ENCODE measurements at places on chromosomes 1 and 21. TPM values are rescaled to one million over a fixed set of nuclear protein-coding genes. Genes with fewer than 3 reads are reported as not detected.

DNA sequence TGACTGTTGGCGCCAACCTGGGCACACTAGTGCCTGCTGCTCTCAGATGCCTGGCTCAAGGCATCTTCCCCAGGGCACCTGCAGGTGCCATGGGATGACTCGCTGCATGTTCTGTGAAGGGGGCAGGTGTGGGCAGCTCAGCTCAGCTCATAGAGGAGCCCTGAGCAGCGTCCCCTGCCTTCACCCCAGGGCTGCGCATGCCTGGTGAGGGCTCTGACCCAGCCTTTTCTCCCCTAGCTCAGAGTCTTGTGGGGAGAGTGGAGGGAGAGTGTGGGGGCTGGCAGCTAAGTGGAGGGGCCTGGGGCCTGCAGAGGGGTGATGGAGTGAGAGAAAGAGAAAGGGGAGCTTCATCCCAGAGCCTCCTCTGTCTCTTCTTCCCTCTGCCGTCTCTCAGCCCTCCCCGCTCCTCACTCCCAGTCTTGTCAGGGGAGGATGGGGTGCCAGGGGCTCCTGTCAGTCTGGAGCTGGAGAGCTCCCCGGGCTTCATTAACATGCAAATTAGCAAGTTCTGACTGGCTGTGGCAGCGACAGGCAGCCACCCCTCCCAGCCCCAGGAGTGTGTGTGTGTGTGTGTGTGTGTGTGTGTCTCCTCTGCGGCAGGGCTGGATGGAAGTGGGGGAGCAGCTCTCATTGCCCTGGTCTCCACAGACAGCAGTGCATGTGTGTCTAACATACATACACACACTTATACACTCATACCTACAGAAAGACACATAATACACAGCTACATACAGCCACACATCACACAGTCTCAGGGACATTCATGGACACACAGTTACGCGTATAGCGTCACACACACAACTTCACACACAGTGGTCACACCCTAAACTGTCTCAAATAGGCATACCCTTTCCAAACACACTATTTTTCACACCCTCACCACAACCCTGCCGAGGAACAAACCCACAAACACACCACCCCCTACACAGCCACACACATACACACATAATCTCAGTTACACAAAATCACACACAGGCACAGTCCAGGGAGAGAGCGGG is 34.0 kb downstream of the FOXO6 start:
- DNase-seq = peak; percentile 92

- peak; percentile 4 for DNase-seq
These were observed 286.1 kb downstream of the RPS6KC1 start for GRCh38 chr1:213337025-213337678.

DNA sequence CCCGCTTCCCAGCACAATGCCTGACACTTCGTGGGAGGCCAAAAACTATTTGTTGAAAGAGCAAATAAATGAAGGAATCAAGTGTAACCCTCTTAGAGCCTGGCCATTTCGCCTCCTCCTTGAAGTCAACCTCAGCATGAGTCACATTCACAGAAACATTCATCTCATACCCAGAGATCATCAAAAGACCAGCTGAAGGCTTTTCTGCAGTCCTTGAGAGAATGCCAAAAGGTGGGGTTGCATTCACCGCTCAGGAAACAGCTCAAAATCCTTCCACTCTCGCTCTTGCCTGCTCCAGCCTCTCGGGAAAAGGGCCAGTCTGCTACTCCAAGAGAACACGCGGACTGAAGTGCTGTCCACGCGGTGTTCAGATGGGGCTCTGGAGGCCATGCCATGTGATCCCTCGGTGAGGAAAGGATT is 90.0 kb downstream of the VWA5B1 start:
- DNase-seq = no peak

DNA sequence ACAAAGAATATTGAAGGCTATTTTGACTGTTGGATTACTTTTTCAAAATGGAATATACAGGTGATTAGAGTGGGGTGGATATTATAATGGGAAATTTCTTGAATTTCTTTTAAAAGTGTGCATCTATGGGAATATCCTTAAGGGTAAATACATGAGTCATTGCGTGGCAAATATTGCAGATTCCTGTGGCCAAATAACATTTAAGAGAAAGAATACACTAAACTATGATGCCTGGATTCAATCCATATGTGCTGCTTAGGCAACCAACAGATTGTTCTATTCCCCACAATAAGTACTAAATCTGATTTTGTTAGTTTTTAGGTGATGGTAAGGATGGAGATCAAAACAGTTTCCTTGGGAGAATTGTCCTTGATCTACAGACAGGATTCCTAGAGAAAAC is 119.5 kb downstream of the HMCN1 start:
- DNase-seq = no peak

DNA sequence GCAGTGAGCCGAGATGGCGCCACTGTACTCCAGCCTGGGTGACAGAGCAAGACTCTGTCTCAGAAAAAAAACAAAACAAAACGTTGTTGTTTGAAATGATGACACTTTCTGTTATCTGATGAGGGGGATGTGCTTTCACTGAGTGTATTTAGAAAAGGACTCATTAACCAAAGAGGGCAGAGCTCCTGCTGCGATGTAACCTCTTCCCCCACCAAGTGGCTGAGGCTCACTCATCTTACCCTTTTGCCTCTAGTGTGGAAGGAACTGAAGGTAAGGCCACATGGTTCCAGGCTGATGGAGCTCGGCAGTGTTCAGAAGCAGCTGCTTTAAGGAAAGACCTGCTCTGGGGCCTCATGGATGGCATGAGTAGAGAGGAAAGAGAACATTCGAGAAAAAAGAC is 105.7 kb upstream of the RUNX1 start:
- DNase-seq = no peak

GRCh38 chr1:71640998-71641397 is 560.2 kb upstream of the ZRANB2 start:
- DNase-seq = no peak

- no peak for DNase-seq
These were observed 8.0 kb upstream of the MYBPHL start for GRCh38 chr1:109314795-109315194.

DNA sequence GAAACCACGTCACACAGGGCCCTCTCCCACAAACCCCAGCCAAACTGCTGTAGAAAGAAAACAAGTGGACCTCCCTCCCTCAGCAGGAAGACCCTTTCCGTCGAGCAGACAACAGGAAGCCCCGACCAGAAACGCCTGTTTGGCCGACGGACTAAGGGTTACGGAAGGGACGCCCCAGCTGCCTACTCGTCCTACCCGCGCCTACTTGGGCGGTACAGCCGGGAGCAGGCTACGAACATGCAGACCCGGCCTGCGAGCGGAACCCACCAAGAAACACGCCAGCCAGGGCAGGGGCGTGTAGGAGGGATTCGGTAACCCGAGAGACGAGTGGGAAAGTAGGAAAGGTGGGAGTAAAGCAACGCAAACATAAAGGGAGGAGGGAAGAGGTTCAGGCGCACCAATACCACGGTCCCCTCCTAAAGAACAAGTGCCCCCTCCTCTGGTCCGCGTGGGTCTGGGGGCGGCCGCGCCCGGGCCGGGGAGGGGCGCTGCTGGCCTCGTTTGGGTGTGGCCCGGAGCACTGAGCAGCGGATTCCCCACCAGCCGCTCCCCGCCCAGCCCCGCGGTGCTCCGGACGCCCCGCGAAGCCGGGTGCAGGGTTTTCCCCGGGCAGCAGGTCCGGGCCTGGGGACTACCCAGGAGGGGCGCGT is 450 bp downstream of the S100A10 start:
- DNase-seq = peak; percentile 83

DNA sequence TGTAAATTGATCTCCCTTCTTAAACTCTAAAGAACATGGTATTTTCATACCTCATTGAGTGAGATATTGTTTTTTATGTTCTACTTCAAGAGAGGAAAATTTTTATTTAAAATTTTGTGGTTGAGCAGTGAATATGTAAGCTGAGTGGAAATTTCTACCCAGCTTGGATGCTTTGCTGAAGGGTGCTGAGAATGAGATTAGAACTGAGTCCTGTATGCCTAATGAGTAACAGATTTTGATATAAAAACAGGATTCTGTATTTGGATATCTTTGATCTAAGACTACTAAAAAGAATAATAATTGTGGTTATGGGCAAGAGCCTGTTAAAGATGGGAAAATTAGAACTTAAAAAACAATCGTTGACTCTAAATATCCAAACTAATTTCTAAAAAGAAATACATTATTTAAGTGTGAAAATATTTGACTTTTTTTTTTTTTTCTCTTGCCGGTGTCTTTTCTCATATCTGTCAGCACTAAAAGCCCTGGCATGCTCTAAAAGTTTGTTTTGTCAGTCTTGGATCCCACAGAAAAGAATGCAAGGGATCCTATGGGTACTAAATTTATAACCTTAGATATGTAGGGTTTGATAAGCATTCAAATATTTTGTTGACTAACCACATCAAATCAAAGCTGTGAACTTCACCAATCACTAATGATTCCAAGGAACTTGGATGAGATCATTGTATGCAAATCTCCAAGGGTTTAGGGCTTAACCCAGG is 652.3 kb downstream of the PTPRC start:
- no peak for DNase-seq

DNA sequence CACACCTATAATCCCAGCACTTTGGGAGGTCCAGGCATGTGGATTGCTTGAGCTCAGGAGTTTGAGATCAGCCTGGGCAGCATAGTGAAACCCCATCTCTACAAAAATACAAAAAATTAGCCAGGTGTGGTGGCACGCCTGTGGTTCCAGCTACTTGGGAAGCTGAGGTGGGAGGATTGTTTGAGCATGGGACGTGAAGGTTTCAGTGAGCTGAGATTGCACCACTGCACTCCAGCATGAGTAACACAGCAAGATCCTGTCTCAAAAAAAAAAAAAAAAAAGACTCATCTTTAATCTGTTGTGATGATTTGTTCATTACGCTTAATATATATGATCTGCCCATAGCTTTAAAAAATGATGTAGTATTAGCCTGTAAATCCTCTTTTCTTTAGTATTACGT is 44.0 kb downstream of the OR10J1 start:
- DNase-seq = no peak

- DNase-seq = peak; percentile 39
These were observed 282.2 kb downstream of the NPHP4 start for GRCh38 chr1:5709976-5710375.

DNA sequence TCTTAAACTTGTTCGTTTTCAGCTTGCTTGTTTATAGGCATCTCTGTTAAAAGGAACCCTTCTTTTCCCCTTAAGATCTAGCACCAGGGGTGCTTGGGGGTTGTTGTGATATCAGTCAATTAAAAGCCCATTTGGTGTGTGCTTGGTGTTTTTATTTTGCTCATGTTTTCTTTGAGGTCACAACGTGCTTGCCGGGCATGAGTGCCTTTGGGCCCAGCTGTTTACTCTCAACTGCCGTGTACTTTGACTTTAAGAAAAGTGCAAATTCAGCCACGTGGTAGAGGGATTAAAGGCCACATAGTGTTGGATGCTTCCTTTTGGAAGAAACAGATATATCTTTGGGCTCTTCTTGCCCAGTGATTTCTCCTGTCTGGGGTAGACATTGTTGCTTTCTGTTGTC is 10.5 kb downstream of the ARID1A start:
- no peak for DNase-seq

DNA sequence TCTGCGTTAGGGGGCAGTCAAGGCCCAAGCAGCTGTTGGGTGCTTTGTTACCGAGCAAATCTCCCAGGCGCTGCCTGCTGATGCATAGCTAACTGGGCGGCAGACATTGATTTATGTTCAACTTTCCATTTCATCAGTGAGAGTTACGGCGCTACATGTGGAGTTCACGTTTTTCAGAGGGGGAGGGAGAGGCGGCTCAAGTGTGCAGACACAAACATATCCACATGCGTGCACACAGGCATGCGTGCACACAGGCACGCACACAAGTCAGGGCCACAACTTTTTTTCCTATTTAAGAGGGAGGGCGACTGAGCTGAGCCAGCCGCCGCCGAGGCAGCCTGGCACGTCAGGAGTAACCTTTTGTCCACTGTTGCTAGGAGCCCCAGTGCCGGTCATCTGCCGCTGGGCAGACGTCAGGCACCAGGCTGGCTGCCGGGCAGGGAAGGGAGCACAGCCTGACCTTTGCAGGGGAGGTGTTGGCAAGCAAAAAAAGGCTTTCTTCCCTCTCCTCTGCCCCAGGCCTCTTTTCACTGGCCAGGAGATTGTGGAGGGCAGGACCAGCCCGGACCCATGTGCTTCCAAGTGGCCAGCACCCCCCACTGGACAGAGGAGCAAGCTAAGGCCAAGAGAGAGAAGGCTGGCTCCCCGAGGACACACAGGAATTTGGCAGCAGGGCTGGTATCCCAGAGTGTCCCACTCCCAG is 73.3 kb downstream of the MRPL37 start:
- peak; percentile 78 for DNase-seq

GRCh38 chr21:44260066-44260465 is 1.6 kb downstream of the DNMT3L start:
- no peak for DNase-seq

GRCh38 chr1:177933881-177934280 is 36.0 kb downstream of the SEC16B start:
- no peak for DNase-seq

- peak; percentile 85 for DNase-seq
These were observed 9.8 kb upstream of the PHACTR4 start for GRCh38 chr1:28359592-28360239.

DNA sequence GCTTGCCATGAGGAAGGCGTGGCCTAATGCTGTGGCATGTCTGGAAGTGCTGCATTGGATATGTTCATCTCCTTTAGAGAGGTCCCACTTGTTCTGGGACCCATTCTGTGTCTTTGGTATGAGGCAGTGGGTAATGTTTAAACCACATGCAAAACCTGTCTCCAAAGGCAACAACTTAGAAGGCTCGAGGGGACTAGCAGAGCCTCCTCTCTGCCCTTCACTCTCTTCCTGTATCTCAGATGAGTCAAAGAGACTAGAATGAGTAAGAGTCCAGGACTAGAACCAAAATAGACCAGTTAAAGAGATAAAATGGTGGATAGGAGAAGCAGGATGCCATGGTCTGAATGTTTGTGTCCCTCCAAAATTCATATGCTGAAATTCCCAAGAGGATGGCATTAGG is 220.8 kb upstream of the KIAA0040 start:
- DNase-seq = no peak

DNA sequence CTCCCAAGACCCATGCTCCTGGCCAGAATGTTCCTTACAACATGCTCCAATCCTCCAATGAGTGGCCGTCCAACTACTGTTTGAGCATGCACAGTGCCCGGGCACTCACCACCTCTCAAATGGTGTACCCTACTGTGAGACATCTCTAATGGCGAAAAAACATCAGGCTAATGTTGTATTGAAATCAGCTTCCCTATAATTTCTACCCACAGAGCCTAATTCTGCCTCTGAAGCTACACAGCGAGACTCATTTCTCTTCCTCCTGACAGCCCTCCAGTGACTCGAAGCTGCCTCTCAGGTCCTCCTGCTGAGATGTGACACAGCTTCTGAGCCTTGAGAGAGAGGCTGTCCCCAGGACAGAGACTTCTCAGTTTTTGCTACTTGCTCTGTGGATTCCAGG is 130.7 kb downstream of the FAM78B start:
- peak; percentile 49 for DNase-seq

BLACAT1 gene
- total RNA-seq = 5.2 TPM

PADI2 gene
- 2.0 TPM for total RNA-seq

CENPF gene
- total RNA-seq = 77.2 TPM

SMIM11 gene
- 7.2 TPM for total RNA-seq

CASQ2 gene
- total RNA-seq = not detected

ADAM15 gene
- total RNA-seq = 10.8 TPM

PRMT6 gene
- total RNA-seq = 28.4 TPM

MACF1 gene
- total RNA-seq = 220 TPM

KRTAP7-1 gene
- not detected for total RNA-seq

All from endodermal cell (in vitro differentiated cells).